ENCODE measurements at places on chromosomes 1 and 21.

DNA sequence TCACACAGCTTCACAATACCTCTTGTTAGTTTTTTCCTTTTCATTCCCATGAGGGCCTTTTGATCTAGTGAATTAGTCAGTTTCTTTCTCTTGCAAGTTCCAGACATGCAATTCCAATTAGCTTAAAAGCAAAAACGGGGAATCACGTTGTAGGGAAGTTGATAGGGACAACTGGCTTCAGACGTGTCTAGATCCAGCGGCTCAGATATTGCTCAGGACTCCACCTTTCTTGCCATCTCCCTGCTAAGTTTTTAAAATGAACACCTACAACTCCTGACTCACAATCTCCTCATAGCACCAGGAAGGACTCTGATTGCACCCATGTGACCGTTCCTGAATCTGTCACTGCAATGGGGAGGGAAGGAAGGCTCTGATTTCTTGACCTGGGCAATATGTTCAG, 63.8 kb upstream of the ARHGAP29 start:
- H3K4me3 ChIP-seq = no peak overlapping the region
- H3K27ac ChIP-seq = no peak overlapping the region
- no peaks in the 10 kb centered on the region for H3K36me3 ChIP-seq
- no peaks in the 10 kb centered on the region for H3K4me1 ChIP-seq

DNA sequence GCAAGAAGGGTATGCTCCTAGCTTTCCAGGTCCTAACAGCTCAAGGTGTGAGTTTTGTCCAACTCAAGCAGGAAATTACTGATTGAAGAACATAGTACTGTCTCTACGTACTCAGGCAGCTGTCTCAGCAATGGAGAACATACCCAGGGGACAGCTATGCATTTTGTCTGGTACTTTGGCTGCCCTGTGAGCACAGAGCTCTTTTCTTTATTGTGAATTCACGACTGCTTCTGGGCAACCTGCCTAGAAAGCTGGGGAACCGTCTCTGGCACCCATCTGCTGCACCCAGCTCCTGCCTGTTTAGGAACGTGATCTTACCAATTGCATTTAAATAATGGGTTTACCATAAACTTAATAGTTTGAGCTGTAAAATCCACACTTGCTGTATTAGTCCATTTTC, 258.1 kb downstream of the HHAT start:
- no peak overlapping the region for H3K27ac ChIP-seq
- no peaks in the 10 kb centered on the region for H3K36me3 ChIP-seq
- H3K4me3 ChIP-seq = no peak overlapping the region
- no peaks in the 10 kb centered on the region for H3K27me3 ChIP-seq
- H3K4me1 ChIP-seq = peaks cover 5% of the 10 kb centered on the region

DNA sequence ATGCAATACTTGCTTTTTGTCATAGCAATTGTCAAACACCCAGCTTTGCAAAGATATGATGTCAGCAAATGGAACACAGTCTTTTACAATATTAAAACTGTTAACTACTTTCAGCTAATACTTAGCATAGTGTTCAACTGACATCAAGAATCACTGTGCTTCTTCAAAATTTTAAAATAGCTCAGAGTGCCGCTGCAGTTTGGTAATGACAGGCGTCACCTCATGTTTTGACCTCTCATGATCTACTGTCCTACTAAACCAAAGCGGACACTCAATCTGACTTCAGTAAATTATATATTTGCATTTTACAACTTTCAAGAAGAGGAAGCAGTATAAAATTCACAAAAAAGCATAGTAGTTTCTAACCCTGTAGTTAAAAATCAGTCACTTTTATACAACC, 2.0 kb downstream of the FMO1 start:
- no peak overlapping the region for H3K4me3 ChIP-seq
- DNase-seq = no peak
- no peaks in the 10 kb centered on the region for H3K36me3 ChIP-seq
- H3K27ac ChIP-seq = no peak overlapping the region
- no peaks in the 10 kb centered on the region for H3K4me1 ChIP-seq

DNA sequence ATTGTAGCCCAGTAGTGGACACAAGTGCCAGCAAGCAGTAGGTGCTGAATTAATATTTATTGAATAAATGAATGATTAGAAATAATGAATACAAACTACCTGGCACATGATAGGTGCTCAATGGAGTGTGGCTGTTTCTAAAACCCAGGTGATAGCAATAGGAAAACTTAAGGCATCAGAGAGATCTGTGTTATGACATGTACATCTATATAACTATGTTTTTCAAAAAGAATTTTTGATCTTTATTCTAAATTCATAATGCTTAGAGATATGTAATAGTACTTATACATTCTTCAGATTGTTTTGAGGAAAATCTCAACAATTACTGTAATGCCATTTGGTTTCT, 5.0 kb downstream of the GADD45A start:
- H3K27ac ChIP-seq = no peak overlapping the region
- no peaks in the 10 kb centered on the region for H3K27me3 ChIP-seq
- DNase-seq = no peak
- peaks cover 13% of the 10 kb centered on the region for H3K4me1 ChIP-seq
- peaks cover 17% of the 10 kb centered on the region for H3K36me3 ChIP-seq

DNA sequence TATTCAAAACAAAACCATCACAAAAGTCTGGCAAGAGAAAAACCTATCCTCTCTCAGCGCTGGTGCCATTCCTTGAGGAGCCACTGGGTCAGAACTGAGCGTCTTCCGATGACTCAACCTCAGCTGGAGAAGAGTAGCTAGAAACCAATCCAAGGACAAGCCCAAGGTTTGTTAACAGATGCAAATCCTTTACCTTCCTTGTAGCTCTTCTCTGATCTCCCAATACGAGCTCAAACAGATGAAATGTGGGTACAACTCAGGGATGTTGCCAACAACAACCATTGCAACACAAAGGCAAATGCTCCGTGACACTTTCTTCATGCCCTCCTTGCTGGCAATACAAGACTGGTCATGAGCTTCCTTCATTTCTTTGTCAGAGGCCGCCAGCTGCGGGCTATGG, 337.1 kb downstream of the SIPA1L2 start:
- H3K27ac ChIP-seq = no peak overlapping the region
- H3K36me3 ChIP-seq = no peaks in the 10 kb centered on the region
- H3K4me3 ChIP-seq = no peak overlapping the region
- peaks cover 6% of the 10 kb centered on the region for H3K27me3 ChIP-seq
- DNase-seq = no peak
- H3K4me1 ChIP-seq = no peaks in the 10 kb centered on the region

GRCh38 chr1:71788113-71788512, 494.2 kb downstream of the NEGR1 start:
- no peaks in the 10 kb centered on the region for H3K36me3 ChIP-seq
- H3K4me1 ChIP-seq = no peaks in the 10 kb centered on the region
- no peaks in the 10 kb centered on the region for H3K27me3 ChIP-seq
- DNase-seq = no peak
- no peak overlapping the region for H3K27ac ChIP-seq

DNA sequence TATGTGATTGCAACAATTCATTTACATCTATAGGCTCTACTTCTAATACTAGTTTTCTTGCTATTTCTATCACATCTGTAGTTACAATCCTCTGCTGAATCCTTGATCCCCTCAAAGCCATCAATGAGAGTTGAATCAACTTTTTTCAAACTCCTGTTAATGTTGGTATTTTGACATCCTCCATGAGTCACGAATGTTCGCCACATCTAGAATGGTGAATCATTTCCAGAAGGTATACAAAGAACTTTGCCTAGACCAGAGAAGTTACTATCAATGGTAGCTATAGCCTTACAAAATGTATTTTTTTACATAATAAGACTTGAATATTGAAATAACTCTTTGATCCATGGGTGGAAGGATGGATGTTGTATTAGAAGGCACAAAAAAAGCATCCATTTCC, 110.0 kb downstream of the AMY1C start:
- no peaks in the 10 kb centered on the region for H3K4me1 ChIP-seq
- no peaks in the 10 kb centered on the region for H3K36me3 ChIP-seq
- H3K27me3 ChIP-seq = no peaks in the 10 kb centered on the region
- no peak overlapping the region for H3K27ac ChIP-seq
- no peak overlapping the region for H3K4me3 ChIP-seq
- DNase-seq = no peak

GRCh38 chr1:206048582-206048981, 4.4 kb upstream of the RHEX start:
- no peak overlapping the region for H3K4me3 ChIP-seq
- 0 out of 2 replicates have a peak, but pooled peaks cover 2% of the 10 kb centered on the region for H3K27me3 ChIP-seq
- peaks cover 11% of the 10 kb centered on the region for H3K4me1 ChIP-seq
- DNase-seq = no peak

DNA sequence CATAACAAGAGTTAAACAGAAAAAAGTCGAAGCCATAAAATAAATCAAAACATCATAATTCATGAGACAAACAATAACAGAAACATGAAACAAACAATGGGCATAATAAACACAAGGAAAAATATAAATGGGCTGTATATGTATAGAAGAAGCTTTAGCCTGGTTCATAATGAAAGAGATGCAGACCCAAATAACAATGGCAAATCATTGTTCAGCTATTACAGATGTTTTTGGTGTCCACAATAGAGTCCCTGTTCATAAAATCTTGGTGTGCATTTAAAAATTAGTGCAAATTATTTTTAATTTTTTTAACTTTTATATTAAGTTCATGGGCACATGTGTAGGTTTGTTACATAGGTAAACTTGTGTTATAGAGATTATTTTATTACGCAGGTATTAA, 1185.9 kb upstream of the B3GALT2 start:
- H3K36me3 ChIP-seq = no peaks in the 10 kb centered on the region
- DNase-seq = no peak
- H3K27me3 ChIP-seq = no peaks in the 10 kb centered on the region
- H3K4me3 ChIP-seq = no peak overlapping the region

DNA sequence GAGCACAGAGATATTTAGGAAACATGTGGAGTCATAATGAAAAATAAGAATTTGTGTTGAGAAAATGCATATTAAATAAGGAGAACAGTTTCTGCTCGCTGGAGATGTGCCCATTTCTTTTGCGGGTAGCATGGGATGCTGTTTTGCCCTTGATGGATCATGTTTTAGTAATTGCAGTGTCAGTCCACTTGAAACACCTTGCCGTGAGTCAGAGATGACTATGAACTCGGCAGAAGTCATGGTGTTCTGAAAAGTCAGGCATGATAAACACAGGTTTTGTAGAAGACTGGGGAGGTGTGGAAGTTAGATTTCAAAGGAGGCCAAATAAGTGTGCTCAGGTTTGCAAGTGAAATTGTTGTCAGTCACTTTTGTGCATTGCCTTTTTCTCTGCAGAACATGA, 315.0 kb upstream of the LRRC7 start:
- H3K27me3 ChIP-seq = no peaks in the 10 kb centered on the region
- no peak overlapping the region for H3K27ac ChIP-seq
- no peak for DNase-seq

GRCh38 chr21:40636026-40636425, 210.9 kb downstream of the DSCAM start:
- H3K4me1 ChIP-seq = no peaks in the 10 kb centered on the region
- no peaks in the 10 kb centered on the region for H3K27me3 ChIP-seq
- no peak overlapping the region for H3K27ac ChIP-seq
- no peak overlapping the region for H3K4me3 ChIP-seq
- no peak for DNase-seq

GRCh38 chr1:179047636-179047997, 21.9 kb downstream of the FAM20B start:
- peaks cover 5% of the 10 kb centered on the region for H3K36me3 ChIP-seq
- H3K27ac ChIP-seq = no peak overlapping the region
- peak; percentile 24 for DNase-seq
- H3K27me3 ChIP-seq = no peaks in the 10 kb centered on the region
- peaks cover 3% of the 10 kb centered on the region for H3K4me1 ChIP-seq
- H3K4me3 ChIP-seq = no peak overlapping the region

DNA sequence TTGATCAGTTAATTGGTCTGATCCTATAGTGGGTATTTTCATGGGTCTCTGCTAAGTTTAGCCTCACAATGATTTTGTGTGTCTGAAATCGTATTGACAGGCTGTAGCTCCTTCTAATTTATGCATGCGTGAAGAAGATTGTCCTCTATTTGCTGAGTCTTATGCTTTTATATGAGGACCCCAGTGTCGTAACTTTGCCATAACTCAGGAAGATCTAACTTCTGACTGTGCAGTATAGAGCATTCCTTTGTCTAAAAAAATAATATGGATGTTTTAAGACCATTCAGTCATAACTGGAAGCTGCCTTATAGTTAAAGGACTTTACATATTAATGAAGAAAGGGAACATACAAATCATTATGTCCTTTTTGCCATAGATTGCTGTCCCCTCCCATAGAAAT, 73.3 kb downstream of the CAMTA1 start:
- no peaks in the 10 kb centered on the region for H3K4me1 ChIP-seq
- peaks cover 5% of the 10 kb centered on the region for H3K36me3 ChIP-seq
- H3K27ac ChIP-seq = no peak overlapping the region
- no peak overlapping the region for H3K4me3 ChIP-seq
- no peaks in the 10 kb centered on the region for H3K27me3 ChIP-seq

DNA sequence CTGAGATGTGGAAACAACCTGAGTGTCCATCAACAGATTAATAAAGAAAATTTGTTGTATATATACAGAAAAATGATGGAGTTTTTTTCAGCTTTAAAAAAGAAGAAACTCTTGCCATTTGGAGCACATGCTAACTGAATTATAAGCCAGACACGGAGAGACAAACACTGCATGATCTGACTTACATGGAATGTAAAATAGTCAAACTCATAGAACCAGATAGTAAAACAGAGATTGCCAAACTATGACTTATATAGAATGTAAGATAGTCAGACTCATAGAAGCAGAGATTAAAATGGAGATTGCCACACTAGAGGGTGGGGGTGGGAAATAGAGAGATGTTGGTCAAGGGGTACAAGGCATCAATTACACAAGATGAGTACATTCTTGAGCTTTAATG, 1786.6 kb downstream of the PLA2G4A start:
- no peaks in the 10 kb centered on the region for H3K27me3 ChIP-seq
- DNase-seq = no peak
- no peaks in the 10 kb centered on the region for H3K36me3 ChIP-seq

DNA sequence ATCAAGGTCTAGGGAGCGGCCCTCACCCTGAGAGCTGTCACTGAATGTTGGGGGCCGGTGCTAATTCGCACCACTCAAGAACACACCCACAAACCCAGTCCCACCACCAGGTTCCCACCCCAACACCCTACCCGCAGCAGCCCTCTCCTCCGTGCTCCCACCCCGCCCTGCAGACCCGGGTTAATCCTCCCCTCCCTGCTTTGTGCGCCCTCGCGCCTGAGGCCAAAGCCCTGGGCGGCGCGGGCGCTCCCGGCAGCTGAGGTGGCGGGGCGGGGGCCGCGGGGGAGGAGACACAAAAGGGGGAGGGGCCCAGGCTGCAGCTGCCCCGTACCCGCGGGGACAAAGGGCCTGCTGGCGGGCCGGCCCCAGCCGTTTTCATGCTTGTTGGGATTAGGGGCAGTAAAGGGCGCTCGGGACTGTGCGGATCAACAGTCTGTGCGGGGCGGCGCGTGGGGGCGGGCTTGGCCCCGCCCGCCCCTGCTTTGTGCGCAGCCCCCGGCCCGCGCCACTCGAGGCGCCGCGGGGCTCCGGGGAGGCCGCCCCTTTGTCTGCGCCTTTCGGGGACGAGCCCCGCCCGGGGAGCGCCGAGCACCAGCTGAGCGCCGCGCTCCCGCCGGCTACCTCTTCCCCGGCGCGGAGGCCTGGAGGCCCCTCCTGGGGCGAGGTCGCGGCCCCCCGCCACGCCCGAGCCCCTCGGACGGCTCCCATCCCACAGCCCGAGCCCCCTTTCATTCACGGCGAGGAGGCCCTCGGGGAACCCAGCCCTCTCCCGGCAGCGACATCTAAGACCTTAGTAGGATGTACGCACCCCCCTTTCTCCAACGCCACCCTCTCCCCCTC, 10.9 kb downstream of the C1orf216 start:
- DNase-seq = no peak
- no peaks in the 10 kb centered on the region for H3K27me3 ChIP-seq
